ENCODE measurements at places on chromosomes 16 and 17. TPM values are rescaled to one million over a fixed set of nuclear protein-coding genes. Genes with fewer than 3 reads are reported as not detected.

SCNN1B gene
- 0.24 TPM for polyA plus RNA-seq

MYBBP1A gene
- polyA plus RNA-seq, result 28.5 TPM

INCA1 gene
- polyA plus RNA-seq, result 0.36 TPM

GNGT2 gene
- 10.3 TPM for polyA plus RNA-seq

NAGS gene
- polyA plus RNA-seq, result 0.64 TPM

CCL16 gene
- not detected for polyA plus RNA-seq

PPL gene
- polyA plus RNA-seq, result 0.55 TPM

CYGB gene
- 2.1 TPM for polyA plus RNA-seq

NATD1 gene
- 0.45 TPM for polyA plus RNA-seq

NUDT7 gene
- polyA plus RNA-seq, result 8.8 TPM

Measured in IgD-negative memory B cell (primary cell).